ENCODE measurements at places on chromosomes 5 and 9.

GRCh38 chr9:121949364-121949763 is 143.7 kb downstream of the TTLL11 start:
- DNase-seq: no peak

DNA sequence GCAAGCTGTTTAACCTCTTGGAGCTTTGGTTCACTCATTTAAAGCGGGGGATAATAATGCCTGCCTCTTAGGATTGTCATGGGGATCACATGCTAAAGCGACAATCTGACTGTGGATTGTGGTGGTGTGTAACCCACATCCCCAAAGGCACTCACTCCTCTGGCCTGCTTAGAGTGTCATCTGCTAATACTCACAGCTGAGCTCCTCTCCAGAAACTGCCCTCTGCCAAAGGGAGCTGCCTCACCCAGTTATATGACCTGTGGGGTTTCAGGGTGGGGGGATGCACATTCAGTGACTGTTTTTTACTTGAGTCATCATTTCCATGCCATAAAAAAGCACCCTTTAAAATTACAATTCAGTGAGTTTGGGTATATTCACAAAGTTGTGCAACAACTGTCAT is 110.0 kb upstream of the SPOCK1 start:
- DNase-seq: no peak

- no peak for DNase-seq
These were observed 181.8 kb downstream of the GADD45G start for GRCh38 chr9:89786655-89787054.

DNA sequence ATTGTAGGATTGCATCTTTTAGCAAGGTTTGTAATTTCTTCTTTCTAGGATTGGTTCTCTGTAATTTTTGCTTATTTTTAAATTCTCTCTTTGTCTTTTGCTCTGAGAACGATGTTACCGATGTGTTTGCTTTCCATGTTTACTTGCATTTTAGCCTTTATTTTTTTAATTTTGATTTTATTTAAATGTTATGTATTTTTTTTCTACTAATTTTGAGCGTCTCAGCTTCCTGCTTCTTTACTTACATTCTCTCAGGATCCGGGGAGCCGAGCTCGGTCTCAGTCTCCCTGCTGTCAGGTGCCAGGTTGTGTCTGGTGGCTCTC is 20.9 kb downstream of the ANXA2R start:
- no peak for DNase-seq

DNA sequence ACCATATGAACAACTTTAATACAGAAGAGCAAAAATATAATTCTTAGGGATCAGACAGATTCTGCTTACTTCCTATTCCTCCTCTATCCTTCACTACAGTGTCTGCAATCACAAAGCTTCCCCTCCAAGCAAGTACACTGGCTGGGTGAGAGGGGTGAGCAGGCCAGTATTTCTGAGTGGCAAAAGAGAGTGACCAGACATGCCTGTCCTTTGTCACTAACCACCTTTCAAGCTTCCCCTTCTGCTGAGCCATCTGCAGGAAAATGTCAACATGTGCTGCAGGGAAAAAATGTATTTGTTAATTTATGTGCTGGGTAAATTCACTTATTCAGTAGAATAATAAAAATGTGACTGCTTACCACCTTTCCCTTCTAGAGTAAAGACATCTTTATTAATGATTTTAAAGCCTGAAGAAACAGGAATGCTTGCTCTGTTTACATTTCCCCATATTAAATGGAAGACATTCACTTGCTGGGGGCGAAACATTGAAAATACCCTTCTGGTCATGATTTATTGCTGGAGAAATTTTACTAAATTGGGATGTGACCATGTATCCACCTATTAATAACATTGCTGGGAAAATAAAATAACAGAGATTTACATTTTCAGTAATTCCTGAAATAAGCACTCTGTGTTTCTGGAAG is 84.9 kb downstream of the SPOCK1 start:
- no peak for DNase-seq

DNA sequence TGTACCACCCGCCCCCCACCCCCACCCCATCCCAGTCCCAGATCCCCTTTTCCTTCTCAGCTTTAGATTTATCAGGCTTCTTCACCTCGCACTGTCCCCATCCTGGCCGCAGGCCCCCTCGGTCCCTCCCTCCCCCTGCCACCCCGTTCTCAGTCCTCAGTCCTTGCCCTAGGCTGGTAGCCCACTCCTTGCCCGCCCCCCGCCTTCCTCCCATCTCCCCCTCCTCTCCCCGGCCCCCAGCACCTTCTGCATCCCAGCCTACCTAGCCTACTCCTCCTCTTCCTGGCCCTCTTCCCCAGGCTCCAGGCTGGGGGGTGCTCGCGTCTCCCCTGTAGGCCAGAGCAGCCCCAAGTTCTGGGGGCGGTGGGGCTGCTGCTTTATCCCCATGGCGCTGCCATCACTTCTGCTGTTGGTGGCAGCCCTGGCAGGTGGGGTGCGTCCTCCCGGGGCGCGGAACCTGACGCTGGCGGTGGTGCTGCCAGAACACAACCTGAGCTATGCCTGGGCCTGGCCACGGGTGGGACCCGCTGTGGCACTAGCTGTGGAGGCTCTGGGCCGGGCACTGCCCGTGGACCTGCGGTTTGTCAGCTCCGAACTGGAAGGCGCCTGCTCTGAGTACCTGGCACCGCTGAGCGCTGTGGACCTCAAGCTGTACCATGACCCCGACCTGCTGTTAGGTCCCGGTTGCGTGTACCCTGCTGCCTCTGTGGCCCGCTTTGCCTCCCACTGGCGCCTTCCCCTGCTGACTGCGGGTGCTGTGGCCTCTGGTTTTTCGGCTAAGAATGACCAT is 828 bp downstream of the NPR2 start:
- DNase-seq: no peak

- no peak for DNase-seq
These were observed 354.2 kb downstream of the CDH10 start for GRCh38 chr5:24290536-24290935.

GRCh38 chr5:124735169-124735858 is 11.1 kb downstream of the ZNF608 start:
- no peak for DNase-seq

- no peak for DNase-seq
These were observed 316.6 kb downstream of the SPOCK1 start for GRCh38 chr5:137182576-137182975.

- DNase-seq: no peak
These were observed 76.6 kb downstream of the HRH2 start for GRCh38 chr5:175734501-175734900.

GRCh38 chr9:14096258-14096922 is 217.6 kb downstream of the NFIB start:
- no peak for DNase-seq

DNA sequence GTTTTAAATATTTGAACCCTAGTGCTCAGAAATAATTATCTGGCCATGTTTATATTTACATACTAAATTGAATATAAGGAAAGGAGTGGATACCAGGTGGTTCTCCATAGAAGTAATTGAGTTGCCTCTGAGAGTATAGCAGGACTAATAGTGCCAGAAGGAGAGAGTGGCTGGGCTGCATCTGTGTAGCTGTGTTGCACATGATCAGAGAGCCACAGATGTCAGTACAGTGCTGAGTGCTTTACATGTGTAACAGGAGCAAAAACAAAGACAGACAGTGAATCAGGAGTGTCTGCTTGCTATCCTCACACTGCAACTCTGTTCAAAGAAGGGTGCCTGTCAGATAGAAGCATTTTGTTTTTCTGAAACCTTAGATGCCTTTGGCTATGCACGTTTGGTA is 353.9 kb upstream of the PAPPA start:
- no peak for DNase-seq

- DNase-seq: no peak
These were observed 168.8 kb downstream of the DROSHA start for GRCh38 chr5:31362931-31363568.

DNA sequence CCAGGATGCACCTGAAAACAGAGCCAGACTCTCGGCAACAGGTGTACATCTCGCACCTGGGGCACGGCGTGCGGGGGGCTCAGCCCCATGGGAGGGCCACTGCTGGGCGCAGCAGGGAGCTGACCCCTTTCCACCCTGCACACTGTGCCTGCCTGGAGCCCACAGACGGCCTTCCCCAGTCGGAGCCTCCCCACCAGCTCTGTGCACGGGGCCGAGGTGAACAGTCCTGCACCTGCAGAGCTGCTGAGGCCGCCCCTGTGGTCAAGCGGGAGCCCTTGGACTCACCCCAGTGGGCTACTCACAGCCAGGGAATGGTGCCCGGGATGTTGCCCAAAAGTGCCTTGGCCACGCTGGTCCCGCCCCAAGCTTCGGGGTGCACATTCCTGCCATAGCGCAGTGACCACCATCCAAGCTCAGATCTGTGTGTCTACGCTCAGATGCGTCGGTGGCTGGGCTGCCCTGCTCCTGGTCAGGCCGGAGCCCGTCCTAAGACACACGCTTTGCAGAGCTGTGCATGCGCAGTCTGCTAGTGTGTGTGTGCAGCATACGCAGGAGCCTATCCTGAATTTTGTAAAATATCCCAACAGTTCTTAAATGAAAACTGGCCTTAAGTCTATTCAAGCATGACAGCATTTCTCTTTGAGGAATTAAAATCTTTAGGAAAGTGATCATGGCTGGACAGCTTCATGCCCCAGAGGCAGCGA is 8.4 kb upstream of the EXOC3 start:
- no peak for DNase-seq

GRCh38 chr5:114192108-114192507 is 169.8 kb upstream of the KCNN2 start:
- DNase-seq: no peak

- DNase-seq: no peak
These were observed 17.0 kb upstream of the SELENOP start for GRCh38 chr5:42828671-42829070.
